ENCODE measurements at places on chromosomes 2 and 18.

DNA sequence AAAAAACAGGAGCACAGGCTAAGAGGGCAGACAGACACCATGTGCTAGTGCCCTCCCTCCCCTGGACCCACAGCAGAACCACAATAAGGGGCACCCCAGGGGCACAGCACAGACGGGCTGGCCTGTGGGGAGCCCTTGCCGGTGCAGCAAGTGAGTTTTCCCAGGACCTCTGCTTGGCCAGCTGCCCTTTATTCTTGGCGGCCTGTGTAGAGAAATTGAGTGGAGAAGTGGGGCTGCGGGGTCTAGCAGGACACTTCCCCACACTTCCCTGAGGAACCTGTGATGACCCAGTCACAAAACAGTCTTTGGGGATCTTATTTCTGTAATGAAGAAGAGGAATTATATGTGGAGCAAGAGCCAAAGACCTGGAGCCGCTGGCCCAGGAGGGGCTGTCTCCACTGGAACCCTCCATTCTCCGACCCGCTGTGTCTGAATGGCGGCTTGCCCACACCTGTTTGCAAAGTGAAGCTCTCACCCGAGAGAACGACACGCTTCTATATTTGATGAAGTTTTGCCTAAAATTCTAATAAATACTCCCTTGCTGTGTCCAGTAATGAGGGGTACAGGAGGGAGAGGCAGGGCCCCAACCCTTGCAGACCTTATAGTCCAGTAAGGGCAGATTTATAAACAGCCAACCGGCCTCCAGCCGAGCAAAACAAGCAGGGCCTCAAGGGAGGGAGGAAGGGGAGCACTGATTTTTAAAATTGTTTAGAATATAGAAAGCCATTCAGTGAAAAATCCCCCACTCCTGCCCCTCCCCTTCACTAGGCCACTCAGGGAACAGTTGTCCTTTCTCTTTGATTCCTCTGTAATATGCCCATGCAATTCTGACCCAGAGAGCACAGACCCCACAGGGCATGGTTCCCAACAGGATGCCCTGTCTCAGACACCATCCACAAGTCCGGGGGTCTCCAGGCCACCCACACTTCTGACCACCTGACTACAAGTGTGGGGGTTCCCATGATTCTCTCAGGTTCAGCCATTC, 44.7 kb upstream of the SNED1 start:
- no peak for DNase-seq

DNA sequence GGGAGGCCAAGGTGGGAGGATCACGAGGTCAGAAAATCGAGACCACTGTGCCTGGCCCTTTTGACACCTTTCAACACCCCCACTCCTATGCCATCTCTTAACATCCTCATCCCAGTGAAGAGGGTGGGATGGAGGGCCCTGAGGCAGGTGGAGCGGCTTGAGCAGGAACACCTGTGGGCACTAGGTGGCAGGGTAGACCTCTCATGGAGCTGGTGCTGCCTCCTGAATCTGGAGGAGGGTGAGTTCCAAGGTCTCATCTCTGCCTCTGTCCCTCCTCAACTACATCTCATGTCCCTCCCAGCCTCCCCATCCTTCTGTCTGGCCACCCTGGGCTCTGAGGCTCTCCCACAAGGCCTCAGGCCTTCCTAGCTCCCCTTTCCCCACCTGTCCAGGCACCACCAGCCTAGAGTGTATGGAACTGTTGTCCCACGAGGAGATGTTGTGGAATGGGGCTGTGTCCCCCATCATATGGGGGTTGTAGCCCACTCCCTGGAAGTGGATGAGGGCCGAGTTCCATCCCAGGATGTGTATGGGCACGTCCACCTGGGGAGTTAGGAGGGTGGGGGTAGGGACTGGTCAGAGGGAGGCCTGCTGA, 17.0 kb upstream of the CRYBA2 start:
- no peak for DNase-seq

DNA sequence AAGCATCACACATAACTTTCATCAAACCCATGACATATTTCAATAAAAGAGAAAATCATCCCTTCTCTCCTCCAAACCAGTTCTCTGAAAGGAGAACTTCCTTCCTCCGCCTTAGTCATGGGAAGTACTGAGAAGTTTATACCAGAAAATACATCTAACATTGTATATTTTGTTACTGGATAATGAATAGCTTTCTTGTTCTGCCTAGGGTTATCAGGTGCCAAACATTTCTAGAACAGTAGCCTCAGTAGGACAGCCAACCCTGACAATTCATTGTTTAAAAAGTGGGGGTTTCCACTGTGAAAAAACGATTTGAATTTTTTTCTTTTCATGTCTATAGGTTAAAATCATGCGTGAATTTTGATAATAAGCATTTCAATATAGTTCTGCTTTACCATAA, 16.0 kb upstream of the DAW1 start:
- DNase-seq = no peak

- DNase-seq = no peak
Measured at GRCh38 chr18:63291278-63291677, 28.3 kb downstream of the BCL2 start.

- DNase-seq = peak; percentile 49
Measured at GRCh38 chr2:11419781-11420180, 46.2 kb downstream of the E2F6 start.

- no peak for DNase-seq
Measured at GRCh38 chr2:42045352-42045751, 2.5 kb upstream of the PKDCC start.

DNA sequence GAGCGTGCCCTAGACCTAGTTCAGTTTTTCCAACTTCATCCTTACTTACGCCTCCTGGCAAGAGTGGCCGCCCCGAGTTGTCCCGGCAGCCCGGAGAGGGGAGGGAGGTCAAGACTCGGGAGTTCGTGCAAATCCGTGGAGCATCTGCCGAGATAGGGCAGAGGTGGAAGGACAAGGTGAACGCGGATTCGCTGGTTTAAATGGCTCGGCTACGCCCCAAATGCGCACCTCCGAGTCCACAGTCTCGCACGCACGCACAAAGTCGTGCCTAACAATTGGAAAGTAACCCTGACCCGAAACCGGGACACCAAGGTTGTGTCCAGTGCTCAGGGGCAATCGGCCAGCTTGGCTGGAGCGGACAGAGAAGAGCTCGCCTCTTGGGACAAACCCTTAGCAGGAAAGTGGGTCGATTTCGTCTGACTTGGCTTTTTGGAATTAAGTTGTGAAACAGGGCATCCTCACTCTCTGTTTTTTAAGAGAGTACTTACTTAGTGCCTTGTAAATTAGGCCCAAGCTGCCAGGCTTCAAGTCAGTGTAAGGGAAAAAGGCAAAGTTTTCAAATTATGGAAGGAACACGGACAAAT, 726 bp upstream of the SS18 start:
- DNase-seq = peak; percentile 79

DNA sequence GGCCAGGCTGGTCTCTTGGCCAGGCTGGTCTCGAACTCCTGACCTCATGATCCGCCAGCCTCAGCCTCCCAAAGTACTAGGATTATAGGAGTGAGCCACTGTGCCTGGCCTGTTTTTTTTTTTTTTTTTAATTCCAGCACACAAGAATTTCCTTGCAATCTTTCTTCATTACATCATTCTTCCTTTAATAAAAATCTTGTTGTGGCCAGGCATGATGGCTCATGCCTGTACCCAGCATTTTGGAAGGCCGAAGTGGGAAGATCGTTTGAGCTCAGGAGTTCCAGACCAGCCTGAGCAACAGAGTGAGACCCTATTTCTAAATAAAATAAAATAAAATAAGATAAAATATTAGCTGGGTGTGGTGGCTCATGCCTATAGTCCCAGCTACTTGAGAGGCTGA, 21.4 kb upstream of the PLEKHM3 start:
- DNase-seq = no peak

DNA sequence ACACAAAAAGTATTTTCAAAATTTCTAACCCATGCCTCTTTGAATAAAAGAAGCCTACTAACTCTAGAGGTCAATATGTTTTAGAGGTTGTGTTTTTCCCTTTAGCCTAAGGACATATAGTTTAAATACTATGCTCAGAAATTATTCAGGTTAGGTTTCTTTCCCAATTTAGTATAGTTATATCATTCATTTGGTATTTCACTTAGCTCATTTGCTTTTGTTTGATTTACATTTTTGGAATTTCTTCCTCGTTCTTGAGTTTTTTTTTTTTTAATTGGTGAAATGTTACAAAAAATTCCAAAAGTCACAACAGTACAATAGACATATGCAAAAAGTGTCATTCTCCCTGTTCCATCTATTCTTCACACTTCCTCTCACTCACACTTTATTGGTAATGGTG, 371.3 kb upstream of the TNP1 start:
- peak; percentile 44 for DNase-seq
